ENCODE measurements at places on chromosomes 3 and 15.

DNA sequence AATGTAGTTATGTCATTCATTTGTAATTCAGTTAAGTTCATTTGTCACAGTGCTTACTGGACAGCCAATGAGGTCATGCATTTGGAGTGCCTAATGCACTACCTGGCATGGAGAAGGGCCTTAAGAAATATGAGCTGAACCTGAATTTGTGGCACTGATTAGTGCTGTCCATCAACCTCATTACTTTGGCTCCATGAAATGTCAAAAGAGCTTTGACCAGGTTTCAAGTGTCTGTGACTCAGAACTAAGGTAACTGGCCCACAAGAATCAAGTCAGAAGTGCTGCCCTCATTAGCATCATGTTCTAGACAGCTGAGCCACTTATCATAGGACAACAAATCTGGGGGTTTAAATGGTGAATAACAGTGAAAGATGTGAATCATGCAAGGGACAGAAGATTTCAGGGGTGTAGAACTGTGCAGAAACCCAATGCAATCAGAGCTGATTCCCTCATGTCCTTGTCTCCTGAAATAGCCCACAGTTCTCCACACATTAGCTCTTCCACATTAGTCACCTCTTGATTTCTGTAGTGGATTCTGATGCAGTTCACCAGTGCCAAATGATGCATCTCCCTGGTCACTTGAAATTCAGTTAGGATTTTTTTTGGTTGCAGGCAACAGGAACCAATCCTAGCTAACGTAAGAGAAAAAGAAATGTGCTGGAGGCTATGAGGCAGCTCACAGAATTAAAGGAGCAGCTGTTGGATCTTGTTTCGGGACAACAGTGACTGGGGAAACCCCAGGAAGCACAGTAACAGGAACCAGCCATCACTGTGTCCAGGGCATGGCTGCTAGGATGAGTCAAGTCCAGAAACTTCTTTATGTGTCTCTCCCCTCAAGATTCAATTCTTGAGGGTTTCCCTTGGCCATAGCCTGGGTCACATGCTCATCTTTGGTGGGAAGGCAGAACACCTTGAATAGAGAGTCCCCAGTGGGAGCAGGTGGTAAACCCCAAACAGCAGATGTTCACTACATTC lies 38.7 kb downstream of the CHST2 start:
- peak; percentile 31 for DNase-seq

DNA sequence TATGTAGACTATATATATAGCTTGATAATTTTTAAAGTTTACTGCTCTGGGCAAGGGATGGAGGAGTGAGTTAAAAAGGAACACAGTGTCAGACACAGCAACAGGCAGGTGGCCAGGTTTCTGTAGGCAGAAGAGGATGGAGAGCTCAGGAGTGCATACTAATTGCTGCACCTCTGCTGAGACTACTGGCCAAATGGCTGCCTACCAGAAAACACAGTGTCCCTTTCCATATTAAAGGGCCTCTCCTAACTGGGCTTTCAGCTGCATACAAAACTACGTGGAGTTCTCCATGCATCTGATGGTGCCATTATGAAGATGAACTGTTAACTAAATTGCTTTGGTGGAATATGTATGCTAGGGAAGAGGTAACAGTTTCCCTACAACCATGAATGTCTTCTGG lies 1.8 kb downstream of the ATP13A4 start:
- no peak for DNase-seq

- no peak for DNase-seq
Observed at GRCh38 chr3:183818706-183819624, 6.4 kb downstream of the MAP6D1 start.

DNA sequence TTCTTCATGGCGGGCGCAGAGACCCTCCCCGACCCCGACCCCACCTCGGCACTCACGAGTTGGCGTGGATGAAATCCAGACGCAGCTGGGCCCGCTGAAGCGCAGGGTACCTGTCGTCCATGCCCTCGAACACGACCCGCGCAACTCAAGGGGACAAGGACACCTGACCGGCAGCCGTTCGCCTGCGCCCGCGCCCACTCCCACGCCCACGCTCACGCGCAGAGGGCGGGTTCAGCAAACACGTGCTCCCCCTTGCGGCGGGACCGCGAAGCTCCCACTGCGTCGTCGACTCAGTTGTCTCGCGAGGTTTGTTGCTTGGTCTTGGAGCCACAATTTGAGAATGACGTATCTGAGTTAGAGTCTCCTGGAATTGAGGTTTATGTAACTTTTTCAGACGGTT lies at the start of gene MORC1:
Gene MORC1 (minus strand): TSS at position 196 of the 400 bp plus-strand sequence. CDS start 75 bp downstream, at position 121.
- no peak for DNase-seq

DNA sequence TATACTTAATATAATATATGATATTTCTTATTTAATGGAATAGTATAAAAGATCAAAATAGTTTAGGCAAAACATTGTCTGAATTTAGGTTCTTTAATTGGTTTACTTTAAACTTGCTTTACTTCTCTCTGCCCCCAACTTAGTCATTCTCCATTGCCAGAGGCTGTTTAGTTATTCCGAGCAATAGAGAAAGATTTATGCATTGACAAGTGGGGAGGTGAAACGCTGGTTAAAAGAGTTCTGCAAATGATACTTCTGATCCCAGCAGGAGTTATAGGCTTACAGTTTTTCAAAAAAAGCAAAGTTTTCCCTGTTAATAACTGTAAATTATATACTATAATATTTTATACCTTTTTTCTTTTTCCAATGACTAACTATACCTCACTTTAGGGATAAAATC lies 145.4 kb downstream of the EPHA3 start:
- DNase-seq: no peak

DNA sequence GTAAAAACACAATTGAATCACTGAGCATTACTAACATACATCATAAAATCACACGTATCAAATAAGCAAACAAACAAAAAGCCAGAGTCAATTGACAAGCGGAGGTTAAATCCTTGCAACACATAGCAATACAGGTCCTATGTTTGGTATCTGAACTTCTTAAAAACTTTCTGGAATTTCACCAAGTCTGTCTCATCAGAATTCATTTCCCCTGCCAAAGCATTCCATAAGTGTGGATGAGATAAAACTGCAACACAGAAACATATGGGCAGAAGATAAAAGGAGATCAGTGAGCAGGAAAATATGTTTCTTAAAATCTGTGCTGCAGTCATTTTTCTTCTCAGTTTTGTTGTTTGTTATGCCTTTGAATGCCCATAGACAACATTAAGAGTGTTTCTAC lies 1155.5 kb downstream of the TBL1XR1 start:
- DNase-seq: no peak

DNA sequence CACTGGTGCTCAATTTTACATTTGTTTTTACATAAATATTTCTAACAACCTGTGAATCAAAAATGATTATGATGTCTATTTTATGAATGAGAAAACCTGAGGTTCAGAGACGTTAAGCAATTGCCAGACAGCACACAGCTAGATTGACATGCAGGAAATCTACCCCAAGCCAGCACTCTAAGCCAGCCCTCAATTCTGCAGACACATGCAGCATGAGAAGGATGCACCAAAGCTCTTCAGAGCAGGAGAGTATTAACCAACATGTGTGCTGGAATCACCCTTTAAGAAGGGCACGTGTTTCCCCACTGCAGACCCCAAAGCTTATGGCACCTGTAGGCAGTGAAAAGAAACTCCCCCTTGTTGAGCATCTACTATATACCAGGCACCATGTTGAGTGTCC lies 126.1 kb upstream of the ARHGEF3 start:
- no peak for DNase-seq

- no peak for DNase-seq
Observed at GRCh38 chr3:69239063-69239462, 116.7 kb upstream of the LMOD3 start.

GRCh38 chr15:32747921-32748342 lies 30.1 kb downstream of the GREM1 start:
- no peak for DNase-seq

- peak; percentile 68 for DNase-seq
Observed at GRCh38 chr3:192444096-192444790, 283.1 kb downstream of the FGF12 start.

DNA sequence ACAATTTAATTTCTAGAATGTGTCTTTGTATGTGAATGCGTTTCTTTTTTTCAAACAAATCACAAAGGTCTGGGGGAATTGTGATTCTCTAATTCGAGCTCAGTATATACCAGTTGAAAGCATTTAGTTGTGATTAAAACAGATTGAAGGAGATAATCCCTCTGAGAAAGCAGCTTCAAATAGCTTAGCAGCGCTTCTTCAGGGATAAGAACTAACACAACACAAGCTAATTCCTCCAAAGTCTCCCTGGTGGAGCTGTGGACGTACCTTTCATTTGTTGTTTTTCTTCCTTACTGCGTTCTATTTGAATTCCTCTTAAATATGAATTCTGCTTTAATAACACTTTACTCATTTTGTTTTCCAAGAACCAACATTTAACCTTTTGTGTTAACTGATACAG lies 286.7 kb downstream of the ROBO2 start:
- no peak for DNase-seq

- no peak for DNase-seq
Observed at GRCh38 chr3:64638511-64638910, 49.3 kb downstream of the ADAMTS9 start.

DNA sequence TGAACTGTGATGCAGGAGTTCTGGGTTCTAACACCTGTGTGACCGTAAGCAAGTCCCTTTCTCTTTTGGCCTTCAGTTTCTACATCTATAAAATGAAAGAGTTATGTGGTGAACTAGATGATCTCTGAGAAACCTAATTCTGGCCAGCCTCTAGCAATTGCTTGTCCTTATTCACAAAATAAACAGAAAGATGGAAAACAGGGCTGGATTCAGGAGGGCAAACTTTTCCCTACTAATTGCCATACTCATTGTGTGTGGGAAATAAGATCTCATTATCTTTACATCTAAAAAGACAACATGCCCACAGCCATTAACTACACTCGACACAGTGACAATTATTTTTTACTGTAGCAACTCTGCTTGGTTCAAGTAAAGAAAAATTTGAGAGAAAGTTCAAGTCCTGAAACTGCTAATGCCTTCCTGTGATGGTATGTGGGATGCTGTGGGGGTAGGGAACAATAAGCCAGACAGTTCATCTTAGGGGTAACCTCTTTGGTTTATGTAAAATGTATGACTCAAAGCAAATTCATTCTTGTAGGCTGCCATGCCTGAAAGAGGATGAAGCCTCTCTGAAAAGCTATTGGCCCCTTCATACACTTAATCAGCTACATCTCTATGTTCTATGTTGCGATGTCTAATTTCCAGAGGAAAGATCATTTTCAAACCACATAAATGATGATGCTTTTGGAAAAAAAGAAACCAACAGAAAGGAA lies 177.6 kb upstream of the BCL6 start:
- peak; percentile 46 for DNase-seq

GRCh38 chr3:103006526-103007183 lies 571.8 kb downstream of the ZPLD1 start:
- no peak for DNase-seq

DNA sequence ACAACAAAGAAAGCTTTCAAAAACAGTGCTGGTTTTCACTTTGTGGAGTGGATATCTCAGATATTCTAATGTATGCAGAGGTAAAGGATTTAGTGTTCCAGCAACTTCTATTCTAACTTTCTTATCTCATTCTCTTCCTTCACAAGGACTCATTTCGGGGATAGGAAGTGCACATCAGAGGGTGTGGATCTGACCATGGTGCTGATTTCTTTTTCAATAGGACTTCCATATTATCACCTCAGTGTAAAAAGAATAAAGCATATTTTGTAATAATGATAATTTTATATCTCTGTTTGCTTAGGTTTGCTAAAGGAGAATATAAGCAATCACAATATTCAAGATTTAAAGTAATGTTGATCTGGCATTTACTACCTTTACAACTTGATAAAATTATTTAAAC lies 12.5 kb upstream of the CADM2 start:
- DNase-seq: no peak

DNA sequence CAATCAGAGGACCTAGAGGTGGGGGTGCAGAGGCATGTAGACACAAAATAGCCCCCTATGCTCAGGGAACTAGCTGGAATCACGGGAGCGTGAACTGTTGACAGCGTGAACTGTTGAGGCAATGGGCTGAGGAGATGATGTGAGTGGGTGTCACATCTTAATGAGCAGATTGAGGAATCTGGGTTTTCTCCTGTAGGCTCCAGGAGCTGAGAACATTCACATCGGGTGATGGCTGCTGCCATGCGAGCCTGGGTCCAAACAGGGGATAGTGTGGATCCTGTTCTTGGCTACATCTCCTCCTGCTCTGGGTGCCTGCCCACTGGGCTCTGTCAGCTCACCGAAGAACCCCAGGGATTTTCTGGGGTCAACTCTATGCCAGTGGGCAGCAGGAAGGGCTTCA lies 2.1 kb downstream of the LARP6 start:
- no peak for DNase-seq

GRCh38 chr15:74502301-74502700 lies 38.7 kb upstream of the ARID3B start:
- no peak for DNase-seq

DNA sequence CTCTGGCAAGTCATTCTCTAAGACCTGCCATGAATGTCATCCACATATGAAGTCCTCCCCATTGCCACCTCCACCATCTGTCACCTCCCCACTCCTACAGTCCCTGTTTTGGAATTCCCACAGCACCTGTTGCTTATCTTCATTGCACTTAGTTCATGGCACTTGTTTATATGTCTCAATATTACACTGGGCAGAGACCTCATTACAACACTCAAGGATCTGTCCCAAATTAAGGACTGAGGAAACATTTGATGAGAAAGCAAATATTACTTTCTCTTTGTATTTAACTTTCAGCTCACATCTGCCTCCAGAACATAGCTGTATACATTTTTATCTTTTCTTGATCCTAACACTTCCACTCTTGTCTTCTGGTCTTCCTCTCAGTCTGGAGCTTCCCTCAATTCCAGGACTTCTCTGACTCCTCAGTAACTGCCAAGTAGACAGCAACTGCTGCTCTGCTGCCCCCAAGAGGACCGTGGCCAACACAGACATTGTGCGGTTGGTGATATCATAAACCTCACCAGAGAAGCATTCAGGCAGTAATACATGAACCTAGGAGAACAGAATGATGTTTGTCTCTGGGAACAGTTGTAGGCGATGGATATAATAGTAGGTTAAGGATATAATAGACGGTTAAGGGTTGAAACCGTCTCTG lies 45.0 kb upstream of the FGF12 start:
- no peak for DNase-seq

GRCh38 chr3:61877359-61878138 lies 316.2 kb downstream of the PTPRG start:
- no peak for DNase-seq

DNA sequence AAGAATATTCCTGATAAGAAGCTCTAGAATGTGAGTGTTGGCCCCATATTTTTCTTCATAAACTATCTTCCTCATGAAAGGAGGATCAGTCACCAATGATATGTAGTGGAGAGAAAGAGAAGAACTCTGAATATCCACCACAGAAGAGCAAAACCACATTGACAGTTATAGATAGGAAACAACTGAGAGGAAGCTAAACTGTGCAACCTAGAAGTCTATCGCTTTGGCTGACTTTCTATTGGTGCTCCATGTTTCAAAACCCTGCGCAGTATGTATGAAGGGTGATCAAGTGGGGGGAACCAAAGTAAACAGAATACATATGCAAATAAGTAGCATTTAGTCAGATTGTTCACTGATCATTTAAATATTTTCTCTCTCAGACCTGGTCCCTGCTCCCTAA lies 41.0 kb upstream of the ZNF280D start:
- no peak for DNase-seq

Data from activated T-cell treated with anti-CD3 and anti-CD28 coated beads, Interleukin-2, amount 50 U/mL, for 72 hours (primary cell).